NCI-H1105 treated with DMSO at 0.1 percent for 48 hours (cell line): ENCODE measurements at places on chromosomes 3 and 15.
A peak's percentile ranks its signal among the peaks of the same experiment; 100 is the strongest.

DNA sequence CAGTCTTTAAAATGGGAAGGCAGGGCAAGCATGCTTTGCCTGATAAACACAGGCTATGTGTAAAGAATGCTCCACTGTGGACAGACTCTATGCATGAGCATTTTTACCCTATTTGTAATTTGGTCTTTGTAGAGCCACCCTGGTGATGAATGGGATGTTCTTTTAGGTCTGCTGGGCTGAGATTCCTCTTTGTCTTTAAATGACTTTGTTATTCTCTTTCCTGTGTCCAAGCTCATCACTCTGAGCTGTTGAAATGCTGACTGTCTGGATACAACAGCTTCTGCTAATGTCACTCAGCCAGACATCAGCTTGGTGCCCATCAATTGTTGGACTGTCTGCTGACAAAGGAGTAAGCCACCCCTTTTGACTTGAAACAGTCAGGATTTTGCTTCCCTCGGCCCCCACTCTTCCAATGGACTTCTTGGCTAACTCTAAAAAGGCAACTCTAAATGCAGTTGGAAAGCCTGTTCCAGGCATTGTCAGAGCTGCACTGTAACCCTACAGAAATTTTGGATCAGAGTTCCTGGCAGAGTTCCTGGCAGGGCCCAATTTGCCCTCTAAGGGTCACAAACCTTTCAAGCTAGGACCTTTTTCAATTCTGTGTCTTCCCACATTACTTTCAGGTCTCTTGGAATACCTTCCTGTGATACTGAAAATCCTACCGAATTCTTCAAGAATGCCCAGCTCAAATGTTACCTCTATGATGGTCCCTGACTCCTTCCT, 40.5 kb upstream of the EIF1B start:
- no peak for DNase-seq

DNA sequence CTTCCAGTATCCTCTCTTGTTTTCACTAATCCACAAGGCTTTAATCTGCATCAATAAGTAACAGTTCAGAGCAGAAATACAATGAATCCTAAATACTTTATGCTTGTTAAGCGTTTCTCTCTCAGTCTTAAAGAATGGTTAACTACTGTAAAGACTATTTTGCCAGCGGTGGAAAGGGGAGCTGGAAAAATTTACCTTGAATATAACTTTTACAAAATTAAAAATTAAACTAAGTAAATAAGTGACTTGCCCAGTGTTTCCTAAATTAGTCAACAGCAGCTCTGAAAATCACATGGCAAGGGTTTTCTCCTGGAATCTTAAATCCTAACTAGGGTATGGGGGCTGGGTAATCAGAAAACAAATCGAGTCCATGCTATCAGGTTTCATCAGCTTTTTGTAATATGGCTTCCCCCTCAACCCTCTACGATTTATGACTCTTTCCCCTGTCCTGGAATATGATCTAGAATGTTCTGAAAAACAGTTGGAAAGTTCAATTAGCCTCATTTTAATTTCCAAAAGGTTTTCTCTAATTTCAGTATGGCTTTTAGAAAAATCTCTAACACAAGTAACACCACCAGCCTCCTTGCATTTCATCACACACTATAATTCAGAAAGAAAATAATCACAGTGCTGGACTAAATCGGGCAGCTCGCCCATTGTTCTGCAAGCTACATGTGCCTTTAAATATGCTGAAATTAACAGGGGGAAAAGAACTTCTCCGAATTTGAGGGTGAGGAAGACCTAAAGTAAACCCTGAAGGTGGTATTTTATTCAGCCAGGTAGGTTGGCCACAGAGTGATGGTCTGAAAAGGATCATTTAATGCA, 133.5 kb downstream of the ADAMTS9 start:
- DNase-seq = no peak

GRCh38 chr3:150348500-150348899, 59.6 kb upstream of the TSC22D2 start:
- no peak for DNase-seq

DNA sequence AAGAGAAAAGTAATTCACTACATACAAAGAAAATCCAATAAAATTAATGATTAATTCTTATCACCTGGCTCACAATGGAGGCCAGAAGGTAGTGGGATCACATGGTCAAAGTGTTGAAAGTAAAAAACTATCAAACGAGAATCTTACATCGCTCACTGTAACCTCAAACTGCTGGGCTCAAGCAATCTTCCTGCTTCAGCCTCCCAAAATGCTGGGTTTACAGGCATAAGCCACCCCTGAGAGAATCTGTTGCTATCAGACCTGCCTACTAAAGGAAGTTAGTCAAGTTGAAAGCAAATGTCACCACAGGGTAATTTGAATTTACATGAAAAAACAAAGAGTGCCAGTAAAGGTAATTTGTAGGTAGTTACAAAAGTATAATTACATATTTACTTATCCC, 103.3 kb downstream of the PCCB start:
- no peak for DNase-seq

DNA sequence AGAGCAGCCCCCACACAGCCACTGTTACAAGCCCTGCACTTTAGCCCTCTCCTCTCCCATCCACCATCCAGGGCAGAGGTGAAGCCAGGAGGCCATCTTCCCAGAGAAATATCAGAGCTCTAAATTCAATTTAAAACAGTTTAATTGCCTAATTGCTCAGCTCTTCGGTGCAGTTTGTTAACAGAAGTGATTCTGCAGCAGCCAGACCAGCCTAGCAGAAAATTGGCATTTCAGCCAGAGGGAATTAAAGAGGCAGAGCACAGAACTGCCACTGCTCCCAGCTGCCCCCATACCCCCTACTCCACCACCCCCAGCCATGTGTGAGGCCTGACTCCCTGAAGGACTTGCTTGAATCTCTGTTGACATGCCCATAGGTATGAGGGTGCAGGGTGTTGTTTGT, 38.5 kb downstream of the TPRA1 start:
- DNase-seq = peak; percentile 30

- no peak for DNase-seq
Measured at GRCh38 chr15:91116113-91117067, 16.3 kb downstream of the SV2B start.

DNA sequence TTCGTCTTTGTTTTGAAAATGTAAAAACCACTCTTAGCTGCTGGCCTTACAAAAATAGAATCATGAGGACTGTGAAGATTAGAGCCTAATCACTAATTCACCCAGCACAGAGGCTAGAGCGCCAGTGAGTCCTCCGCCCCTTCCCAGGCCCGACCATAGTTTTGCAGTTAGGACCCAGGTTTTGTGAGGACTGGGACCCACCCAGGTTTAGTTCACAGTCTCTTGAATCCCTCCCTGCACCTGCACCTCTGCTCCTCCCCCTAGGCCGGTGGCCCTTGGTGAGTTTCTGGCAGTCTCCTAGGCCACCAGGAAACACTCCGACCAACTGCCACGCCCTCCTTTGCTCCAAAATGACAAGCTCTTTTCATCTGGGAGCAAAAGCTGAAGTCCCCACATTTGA, 136.0 kb upstream of the CCDC54 start:
- peak; percentile 40 for DNase-seq

GRCh38 chr15:88834211-88834812, 31.1 kb downstream of the ACAN start:
- DNase-seq = no peak

- no peak for DNase-seq
Measured at GRCh38 chr15:79156704-79157375, 66.3 kb upstream of the RASGRF1 start.

GRCh38 chr3:103271575-103271974, 836.8 kb downstream of the ZPLD1 start:
- DNase-seq = no peak

DNA sequence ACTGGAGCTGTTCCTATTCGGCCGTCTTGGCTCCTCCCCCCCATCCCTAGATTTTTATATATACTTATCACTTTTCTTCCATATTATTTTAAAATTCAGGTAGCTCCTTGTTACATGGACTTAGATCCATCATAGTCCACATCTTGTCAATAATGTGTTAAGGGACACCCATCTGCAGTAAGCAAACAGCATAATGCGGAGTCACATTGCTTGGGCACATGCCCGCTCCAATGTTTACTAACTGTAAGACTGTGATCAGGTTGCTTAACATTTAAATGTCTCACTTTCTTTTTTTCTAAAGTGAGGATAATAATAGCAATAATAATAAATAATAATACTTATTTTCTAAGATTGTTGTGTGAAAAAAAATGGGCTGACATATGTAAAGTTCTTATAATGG, 303.2 kb upstream of the SOX14 start:
- peak; percentile 34 for DNase-seq

GRCh38 chr3:141412936-141413354, 44.6 kb downstream of the ZBTB38 start:
- DNase-seq = no peak

DNA sequence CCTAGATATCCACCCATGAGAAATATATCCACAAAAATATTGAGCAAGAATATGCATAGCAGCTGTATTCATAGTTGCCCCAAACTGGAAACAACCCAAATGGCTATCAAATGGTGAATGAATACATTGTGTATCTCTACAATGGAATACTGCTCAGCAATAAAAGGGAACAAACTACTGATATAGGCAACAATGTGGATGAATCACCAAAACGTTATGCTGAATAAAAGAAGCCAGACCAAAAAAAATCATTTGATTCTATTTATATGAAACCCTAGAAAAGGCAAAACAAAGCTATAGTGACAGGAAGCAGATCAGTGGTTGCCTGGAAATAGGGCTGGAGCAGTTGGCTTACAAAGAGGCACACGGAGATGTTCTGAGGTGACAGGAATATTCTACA, 15.5 kb upstream of the CMTM7 start:
- DNase-seq = no peak

GRCh38 chr15:50055332-50055731, 63.7 kb downstream of the ATP8B4 start:
- no peak for DNase-seq

DNA sequence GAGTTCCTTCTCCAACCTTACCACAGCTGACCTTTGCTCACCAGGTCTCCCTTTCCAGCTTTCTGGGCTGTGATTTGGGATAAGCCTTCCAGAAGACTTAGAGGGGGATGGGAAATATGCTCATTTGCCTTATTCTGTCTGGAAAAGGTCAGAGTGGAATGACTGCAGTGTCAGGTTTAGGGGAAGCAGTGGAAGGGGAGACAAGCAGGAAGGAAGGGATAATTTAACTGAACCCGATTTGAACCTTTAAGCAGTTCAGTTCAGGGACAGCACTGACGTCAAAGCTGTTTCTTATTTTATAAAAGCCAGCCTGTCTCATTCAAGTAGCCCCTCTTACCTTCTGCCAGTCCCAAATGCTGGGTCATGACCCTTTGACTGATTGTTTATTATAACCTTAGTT, 418.4 kb upstream of the RARB start:
- no peak for DNase-seq

DNA sequence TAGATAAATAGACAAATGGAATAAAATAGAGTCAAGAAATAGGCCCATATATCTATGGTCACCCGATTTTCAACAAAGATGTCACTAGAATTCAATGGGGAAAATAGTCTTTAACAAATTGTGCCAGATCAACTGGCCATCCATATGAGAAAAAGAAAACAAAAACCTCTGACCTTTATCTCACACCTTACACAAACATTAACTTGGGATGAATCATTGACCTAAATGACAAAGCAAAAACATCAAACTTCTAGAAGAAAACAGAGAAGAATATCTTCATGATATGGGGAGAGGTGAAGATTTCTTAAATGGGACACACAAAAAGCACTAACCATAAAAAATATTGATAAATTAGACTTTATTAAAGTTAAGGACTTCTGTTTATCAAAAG, 31.9 kb downstream of the ITGA11 start:
- DNase-seq = no peak

GRCh38 chr3:101827211-101828174, 21.8 kb upstream of the NFKBIZ start:
- no peak for DNase-seq

DNA sequence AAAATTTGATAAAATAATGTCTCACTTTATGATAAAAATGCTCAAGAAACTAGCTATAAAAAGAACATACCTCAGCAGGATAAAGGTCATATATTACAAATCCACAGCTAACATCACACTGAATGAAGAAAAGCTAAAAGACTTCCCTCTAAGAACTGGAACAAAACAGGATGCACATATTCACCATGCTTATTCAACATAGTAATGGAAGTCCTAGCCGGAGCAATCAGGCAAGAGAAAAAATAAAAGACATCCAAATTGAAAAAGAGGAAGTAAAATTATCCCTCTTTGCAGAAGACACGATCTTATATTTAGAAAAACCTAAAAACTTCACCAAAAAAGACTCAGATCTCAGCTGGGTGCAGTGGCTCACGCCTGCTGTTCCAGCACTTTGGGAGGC, 34.0 kb downstream of the SENP7 start:
- no peak for DNase-seq

DNA sequence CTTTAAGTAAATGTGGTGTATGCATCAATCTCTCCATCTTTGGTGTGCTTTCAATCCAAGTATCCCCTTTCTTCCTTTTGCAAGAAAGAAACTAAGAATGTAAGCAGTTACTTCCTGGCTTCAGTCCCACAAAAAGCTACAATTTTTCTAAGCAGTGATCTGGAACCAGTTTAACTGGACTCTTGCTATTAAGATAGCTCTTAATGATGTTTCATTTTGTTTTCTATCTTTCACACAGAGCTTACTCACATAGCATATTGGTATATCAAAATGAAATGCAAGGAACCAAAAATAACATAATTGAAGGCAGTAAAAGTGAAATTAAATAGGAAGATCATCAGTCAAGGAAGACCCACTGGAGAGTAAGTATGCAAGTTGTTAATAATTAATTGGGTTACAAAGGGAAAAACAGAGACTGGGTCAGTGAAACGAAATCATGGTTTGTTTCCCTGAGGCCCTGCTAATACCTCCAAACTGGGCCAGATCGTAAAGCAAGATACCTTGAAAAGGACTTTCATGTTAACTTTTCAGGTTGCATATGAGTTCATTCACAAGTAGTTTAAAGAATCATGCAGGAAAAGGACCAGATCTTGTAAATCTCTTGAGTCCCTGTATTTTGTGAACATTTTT, 41.9 kb downstream of the GPR160 start:
- no peak for DNase-seq

DNA sequence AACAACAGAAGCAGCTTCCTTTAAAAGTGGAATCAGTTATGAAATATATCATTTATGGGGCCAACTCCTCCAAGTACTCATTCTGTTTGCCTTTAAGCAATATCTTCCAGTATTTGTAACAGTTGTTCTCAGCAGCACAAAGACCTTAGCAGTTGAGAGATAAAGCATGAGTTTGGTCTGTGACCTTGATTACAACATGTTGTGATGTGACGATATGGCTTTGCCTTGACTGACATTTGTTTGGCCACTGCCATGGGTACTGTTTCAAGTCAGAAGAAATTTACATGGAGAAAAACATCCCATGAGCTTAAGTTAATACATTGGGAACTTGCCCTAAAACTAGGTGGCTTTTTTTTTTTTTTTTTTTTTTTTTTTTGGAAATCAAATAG, 175.1 kb upstream of the KBTBD8 start:
- DNase-seq = no peak

- DNase-seq = no peak
Measured at GRCh38 chr3:19717736-19718135, 216.3 kb downstream of the EFHB start.
